Right renal cortex interstitium (tissue), 3 donors: ENCODE measurements at places on chromosomes 3 and 15. TPM values are rescaled to one million over a fixed set of nuclear protein-coding genes. Genes with fewer than 3 reads are reported as not detected.

- DNase-seq, result peak; percentile 12
Measured at GRCh38 chr3:42701371-42702065, 1.1 kb downstream of the HHATL start.

Gene MUC4
- 0.87 TPM for polyA plus RNA-seq

GRCh38 chr3:48598323-48599076, 3.4 kb upstream of the COL7A1 start:
- peak; percentile 74 for DNase-seq

DNA sequence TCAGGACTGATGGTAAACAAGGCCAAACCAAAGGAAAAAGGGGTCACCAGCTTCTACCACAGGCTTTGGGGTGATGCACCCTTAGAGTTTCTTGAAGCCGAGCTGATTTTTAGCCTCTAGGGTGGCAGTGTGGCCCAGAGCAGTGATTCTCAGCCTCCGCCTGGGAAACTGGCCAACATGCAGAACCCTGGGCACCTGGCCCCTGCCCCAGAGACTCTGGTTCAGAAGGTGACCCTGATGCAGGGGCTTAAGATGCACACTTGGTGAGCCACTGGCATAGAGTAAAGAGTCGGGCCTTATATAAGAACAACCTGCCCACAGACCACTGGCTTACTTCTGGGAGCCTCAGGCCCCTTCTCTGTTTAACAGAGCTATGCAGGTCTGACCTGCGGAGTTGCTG, 44.5 kb downstream of the SYNM start:
- DNase-seq, result no peak

- no peak for DNase-seq
Measured at GRCh38 chr15:89679212-89679611, at the start of gene PLIN1. Gene PLIN1, minus strand, starts transcription at chr15:89679367. Its CDS starts 1,878 bp downstream, at chr15:89677489.

- no peak for DNase-seq
Measured at GRCh38 chr3:127628788-127629466, at the start of gene PODXL2. Gene PODXL2, plus strand, starts transcription at chr3:127629185. Its CDS starts 35 bp downstream, at chr3:127629220.

Gene FGD5
- polyA plus RNA-seq, result 22.7 TPM

Gene PIGZ
- 0.79 TPM for polyA plus RNA-seq

GRCh38 chr3:155015776-155016436, 64.2 kb upstream of the MME start:
- DNase-seq, result no peak

GRCh38 chr15:42591238-42591934, 16.0 kb downstream of the STARD9 start:
- no peak for DNase-seq

DNA sequence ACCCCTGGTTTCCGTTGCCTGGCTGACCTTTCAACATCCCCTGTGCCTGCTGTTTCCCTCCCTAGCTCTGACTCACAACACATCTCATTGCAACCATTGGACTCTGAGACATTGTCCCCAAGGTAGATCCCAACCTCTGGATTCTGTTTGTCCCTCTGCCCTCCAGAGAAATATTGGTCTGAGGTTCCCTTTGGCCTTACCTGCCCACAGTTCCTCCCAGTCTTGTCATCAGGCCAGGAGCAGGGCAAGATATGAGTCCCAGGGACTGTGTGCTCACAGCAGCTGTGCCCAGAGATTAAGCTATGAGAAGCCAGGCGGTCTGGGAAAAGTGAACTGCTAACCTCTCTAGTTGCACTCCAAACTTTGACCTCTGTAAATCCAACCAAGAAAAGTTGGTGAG, 168.2 kb upstream of the NR2F2 start:
- DNase-seq, result no peak

Gene SCG3
- 0.10 TPM for polyA plus RNA-seq

- no peak for DNase-seq
Measured at GRCh38 chr3:119637679-119638477, 22.5 kb downstream of the POPDC2 start.

- DNase-seq, result no peak
Measured at GRCh38 chr3:52321481-52321880, 5.4 kb downstream of the DNAH1 start.

DNA sequence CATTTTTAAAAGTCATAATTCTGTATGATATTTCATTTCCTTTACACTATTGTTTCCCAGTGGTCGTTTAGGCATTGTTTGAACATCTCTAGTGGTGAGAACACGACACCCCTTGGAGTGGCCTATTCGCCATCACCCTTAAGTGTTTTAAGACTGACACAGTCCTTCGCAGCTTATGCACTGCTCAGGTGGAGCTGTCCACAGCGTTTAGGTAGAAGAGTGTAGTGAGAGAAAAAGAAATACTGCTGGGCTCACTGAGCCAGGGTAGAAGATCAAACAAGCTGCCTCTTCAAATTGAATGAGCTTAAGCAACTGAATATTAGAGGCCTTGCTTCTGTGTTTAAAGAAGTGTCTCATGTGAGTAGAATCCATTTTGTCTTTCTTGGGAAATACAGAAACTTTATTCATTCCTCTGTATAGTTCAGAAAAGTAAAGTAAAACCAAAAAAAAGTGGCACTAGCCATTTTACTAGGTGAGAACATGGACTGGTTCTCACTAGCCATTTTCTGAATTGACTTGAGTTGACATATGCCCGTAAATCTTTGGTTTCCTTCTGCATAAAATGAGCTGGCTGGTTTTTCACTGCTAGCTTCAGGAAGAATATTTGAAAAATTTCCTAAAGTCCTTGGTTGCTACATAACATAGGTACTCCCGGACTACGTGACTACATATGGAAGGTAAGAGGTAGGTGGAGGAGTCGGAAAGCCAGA, 155.9 kb downstream of the P3H2 start:
- DNase-seq, result no peak

- DNase-seq, result no peak
Measured at GRCh38 chr3:14772533-14773138, 46.1 kb upstream of the FGD5 start.

GRCh38 chr15:68051109-68051508, 3.0 kb upstream of the PIAS1 start:
- no peak for DNase-seq

Gene IMPG2
- polyA plus RNA-seq, result 0.33 TPM

Gene ULK4
- 4.8 TPM for polyA plus RNA-seq

Gene SLC35G2
- 5.5 TPM for polyA plus RNA-seq

Gene STARD9
- 7.5 TPM for polyA plus RNA-seq

- DNase-seq, result no peak
Measured at GRCh38 chr3:128468285-128468790, 1.6 kb upstream of the DNAJB8 start.

Gene CCDC39
- polyA plus RNA-seq, result 5.0 TPM

DNA sequence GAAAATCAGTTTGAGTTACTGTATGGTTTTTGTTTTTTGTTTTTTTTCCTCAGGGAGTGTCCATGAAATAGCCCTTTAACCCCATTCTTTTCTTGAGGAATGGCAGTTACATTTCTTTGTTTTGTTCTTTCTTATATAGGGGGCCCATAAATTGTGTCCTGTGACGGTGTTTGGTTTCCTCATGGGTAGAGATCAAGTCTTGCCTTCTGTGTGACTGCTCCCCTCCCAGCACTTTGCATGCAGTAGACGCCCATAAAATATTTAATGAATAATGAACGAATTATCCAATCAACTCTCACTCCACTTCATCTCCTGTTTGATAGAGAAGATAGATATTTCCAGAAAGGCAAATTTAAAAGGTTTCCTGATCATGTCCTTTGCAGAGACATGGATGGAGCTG, 78.1 kb downstream of the CADPS start:
- DNase-seq, result no peak

- no peak for DNase-seq
Measured at GRCh38 chr3:89692601-89693000, 585.2 kb downstream of the EPHA3 start.

GRCh38 chr15:82890338-82890994, 62.1 kb downstream of the HOMER2 start:
- DNase-seq, result no peak

GRCh38 chr3:129953621-129954020, 20.9 kb upstream of the TRH start:
- no peak for DNase-seq

GRCh38 chr3:177345973-177346503, 148.8 kb upstream of the TBL1XR1 start:
- DNase-seq, result no peak

DNA sequence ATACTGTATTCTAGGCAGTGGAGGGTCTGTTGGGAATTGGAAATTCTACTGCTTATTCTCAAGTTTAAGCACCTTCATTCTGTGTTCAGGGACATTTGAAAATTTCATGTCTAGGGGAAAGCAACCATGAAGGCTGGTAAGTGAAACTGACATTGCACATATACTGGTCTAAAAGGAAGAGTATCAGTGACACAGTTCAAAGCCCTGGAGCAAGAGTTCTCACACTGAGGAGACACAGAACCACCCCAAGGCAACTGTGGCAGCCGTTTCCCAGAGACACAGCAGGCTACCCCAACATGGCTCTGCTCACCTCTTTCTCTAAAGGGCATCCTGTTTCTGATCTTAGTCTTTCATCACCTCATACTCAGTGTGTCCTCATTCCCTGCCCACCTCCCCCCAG, 67.5 kb downstream of the KCNMB2 start:
- DNase-seq, result no peak

DNA sequence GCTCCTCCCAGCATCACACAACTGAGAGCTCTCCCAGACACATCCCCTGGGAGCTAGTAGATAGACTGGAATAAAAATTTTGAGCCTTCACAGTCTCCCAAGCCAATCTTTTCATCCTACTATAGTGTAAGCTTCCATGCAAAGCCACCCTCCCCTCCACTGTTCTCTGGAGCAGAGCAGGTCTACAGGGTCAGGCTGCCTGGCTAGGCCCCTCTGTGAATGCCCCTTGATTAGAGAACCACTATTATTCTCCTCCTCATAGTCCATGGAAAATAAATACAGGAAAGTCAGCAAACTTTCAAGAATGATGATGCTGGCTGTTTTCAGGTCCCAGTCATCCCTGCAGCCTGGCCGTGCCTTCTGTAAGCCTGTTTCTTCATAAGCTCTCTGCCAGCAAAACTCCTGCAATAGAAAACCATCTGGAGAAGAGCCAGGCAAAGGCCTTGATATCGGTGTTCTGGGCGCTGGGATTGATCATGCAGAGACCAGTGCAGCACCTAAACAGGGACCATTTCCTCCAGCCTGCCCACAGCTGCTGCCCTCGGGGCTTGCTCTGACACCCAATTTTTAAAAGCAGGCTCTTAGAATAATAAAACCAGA, 51.7 kb downstream of the CRYGS start:
- DNase-seq, result no peak

Gene IL17RE
- polyA plus RNA-seq, result 11.5 TPM

GRCh38 chr15:83709241-83709640, 55.3 kb downstream of the ADAMTSL3 start:
- DNase-seq, result no peak

DNA sequence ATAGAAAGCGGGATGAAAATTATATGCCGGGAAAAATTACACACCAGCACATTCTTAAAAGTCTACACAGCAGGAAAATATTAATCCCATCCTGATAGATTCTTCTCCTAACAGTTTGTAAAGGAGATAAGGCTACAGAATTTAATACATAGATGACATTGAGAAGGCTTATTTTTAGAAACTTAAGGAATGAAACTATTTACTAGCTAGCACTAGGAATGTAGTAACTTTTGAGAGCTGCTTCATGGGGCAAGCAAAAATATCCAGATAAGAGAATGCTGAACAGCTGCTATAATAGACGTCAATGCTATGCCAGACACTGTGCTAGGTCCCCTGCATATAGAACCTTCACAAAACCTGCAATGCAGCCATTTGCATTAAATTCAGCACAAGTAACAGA, 912.7 kb upstream of the NR2F2 start:
- no peak for DNase-seq
